ENCODE measurements at places on chromosomes 13 and 19.

DNA sequence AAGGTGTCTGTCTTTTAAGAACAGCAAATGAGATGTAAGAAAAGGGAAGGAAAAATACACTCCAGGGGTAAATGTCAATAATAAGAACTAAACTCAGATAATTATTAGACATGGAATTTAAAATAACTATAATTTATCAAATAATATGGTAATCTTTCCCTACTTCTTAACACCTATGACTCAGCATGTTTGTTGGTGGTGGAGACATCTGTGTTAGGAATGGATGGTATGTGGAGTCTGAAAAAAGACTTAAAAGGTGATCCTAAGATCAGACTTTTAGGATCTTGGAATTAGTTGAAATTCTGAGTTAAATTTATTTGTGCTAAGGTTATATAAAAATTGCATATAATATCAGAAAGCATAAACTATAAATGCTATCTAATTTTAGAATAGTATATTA lies 915.1 kb downstream of the SLITRK5 start:
- DNase-seq = no peak

GRCh38 chr19:29255912-29256311 lies 43.0 kb upstream of the UQCRFS1 start:
- DNase-seq = no peak

DNA sequence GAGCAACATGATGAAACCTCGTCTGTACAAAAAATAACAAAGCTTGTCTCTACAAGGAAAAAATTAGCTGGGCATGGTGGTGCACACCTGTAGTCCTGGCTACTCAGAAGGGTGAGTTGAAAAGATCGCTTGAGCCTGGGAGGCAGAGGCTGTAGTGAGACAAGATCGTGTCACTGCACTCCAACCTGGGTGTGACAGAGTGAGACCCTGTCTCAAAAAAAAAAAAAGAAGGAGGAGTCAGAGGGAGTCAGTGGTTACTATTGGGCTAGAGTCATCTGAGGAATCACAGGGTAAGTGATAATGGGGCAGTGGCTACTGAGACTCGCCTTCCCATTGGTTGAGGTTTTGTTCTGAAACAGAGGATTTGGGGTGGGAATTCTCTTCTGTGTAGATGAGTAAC lies 1.9 kb upstream of the GPI start:
- DNase-seq = no peak

DNA sequence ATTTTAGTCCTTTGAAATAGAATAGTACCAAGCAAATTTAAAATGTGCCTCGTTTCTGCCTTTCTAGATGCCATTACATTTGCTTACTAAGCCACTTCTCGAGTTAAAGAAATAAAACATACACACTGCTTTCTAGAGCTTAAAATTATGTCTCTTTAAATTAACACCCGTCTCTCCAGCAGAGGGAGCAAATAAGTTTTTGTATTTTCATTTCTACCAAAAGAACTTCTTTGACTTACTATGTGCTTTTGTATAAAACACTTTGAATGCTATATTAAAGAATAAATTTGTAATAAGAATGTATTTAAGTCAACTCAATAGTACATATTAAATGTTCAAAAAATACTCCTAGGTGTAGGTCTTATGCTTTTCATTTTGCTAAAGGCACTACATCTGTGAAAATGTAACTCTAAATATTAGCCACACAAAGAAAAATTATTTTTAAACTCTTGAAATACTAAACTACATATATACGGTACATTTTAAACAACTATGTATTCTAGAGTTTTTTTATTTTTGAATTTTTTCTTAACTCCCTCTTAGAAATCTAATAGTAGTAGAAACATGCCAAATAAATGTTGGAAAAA lies 269.3 kb upstream of the MIR17HG start:
- DNase-seq = peak; percentile 14

DNA sequence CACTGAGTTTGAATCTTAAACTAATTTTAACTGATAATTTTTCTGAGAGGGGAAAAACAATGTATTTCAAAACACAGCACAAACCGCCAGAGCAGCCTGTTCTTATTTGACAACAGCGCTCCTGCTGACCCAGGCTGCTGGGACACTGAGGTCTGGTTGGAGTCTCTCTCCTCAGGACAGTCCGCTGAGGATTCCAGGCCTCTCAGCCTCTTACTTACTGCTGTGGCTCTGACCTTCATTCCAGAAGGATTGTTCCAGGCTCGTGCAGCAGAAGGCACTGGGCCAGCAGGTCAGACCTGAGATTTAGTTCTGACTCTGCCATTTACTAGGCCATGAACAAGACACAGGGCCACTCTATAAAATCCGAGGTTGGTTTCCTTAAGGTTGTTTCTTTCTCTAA lies 393.6 kb downstream of the TDRD3 start:
- DNase-seq = no peak

GRCh38 chr19:46181388-46181779 lies 33.3 kb downstream of the IGFL2 start:
- no peak for DNase-seq

DNA sequence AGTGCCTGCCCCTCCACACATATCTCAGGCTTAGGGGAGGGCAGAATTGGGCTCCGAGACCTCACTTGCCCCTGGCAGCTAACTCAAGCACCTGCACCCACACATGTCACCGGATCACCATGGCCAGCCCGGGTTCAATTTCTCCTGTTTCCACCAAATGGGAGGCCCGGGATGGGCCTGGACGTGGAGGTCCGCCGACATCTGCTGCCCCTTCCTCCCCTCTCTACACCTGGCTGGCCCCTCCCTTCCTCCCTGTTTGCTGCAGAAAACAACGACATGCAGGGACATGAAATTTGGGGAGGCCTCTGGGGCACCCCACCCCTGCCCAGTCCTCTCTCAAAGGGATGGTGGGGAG lies 1.3 kb downstream of the PRKD2 start:
- no peak for DNase-seq

DNA sequence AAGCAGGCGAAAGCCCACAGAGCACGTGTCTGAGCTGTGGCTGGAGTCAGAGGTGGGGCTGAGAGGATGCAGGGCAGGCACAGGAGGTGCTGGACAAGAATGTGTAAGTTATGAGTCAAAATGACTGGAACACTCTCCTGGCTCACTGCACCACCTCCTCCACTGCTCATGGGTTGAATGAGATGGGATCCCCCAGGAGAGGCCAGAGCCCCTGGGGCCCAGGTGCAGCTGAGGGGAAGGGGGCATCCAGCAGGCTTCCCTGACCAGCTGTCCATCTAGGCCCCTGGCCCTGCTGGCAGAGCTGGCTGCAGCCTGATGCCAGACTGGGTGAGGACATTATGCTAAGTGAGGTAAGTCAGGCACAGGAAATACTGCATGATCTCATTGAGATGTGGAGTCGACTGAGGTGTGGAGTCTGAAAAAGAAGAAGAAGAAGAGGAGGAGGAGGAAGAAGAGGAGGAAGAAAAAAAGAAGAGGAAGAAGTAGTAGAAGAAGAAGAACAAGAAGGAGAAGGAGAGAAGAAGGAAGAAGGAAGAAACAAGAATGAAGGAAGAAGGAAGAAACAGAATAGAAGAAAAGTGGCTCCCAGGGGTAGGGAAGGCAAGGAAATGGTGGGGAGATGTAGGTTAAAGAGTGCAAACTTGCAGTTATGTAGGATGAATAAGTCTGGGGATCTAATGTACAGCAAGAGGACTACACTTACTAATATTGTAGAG lies 747.4 kb downstream of the UQCRFS1 start:
- DNase-seq = no peak

DNA sequence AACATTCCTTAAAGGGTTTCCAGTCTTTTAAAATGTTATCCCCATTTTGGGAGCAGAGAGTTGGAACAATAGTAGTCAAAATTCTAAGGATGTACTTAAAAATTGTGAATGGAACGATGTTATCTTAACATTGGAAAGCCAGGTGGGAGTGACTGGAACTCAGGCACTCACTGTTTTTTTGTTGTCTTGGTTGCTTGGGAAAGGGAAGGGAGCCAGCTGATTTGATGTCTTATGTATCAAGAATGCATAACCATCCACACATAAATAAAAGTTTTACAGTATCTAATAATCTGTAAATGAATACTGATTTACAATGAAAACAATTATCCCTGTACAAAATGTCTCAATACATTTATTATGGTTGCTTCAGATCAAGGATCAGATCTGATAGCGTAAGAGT lies 88.7 kb downstream of the SLC10A2 start:
- no peak for DNase-seq

DNA sequence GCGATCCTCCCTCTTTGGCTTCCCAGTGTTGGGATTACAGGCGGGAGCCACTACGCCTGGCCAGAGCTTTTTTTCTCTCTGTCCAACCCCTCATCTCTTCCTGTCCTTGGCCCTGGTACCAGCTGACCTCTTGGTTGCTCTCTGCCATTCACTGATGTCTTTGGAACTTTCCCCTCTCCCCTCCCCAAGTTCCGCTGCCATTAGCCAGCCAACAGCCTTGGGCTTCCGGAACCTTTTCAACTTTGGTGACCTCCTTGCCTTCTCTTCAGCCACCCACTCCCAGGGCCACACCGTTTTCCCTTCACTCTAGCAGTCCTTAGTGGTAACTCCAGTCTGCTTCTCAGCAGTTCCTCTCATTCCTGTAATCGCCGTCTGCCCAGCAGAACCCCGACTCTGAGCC lies 4.3 kb downstream of the WTIP start:
- DNase-seq = no peak

DNA sequence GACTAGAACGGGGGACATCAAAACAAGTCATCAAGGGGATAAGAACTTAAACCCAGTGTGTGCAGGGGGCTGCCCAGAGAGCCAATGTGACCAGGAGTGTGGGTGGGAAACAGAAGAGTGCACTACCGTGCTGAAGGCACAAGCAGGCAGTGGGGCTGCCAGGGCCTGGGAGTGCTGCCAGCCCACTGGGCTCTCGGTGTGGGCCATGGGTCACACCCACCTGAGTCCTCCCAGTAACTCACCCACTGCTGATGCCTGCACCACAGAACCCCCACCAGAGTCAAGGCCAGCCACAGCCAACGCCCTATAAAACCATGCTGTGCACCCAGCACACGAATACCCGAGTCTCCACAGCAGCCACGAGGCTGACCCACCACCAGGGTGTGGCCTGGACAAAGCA lies 8.5 kb downstream of the MED26 start:
- DNase-seq = no peak

DNA sequence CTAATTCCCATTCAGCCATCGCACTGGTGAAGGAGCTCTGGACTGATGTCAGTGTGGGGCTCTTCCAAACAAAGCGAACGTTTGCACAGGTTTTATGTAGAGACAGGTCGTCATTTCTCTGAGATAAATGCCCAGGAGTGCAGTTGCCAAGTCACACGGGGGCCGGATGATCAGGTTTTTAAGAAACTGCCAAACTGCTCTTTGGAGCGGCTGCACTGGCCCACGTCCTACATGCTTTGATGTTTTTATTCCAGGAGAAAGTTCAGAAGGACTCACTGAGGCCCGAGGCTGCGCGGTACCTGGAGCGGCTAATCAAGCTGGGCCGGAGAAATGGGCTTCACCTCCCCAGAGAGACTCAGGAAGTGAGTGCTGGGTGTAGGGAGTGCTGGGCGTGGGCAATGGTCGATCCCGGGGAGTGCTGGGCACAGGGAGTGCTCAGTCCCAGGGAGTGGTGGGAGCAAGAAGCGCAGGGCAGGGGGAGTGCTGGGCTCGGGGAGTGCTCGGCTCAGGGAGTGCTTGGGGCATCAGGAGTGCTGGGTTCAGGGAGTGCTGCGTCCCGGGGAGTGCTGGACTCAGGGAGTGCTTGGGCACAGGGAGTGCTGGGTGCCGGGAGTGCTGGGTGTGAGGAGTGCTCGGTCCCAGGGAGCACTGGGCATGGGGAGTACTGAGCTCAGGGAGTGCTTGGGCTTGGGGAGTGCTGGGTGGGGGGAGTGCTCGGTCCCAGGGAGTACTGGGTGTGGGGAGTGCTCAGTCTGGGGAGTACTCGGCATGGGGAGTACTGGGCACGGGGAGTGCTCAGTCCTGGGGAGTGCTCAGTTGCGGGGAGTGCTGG lies 10.7 kb downstream of the THOP1 start:
- no peak for DNase-seq

DNA sequence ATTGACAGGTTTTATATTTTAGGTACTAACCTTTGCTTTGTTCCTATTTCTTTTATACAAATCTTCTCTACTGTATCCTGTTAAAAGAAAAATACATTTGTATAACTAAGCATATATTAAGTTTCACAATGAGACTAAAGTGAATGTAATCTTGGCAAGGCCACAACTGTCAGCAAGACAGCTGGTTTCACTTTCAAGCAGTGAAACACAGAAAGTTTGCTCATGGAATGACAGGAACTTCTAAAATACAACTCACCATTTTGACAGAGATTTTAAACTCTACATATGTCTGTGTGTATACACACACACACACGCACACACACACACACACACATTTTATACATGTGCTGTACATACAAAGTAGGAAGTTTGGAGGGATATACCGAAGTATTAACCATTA lies 53.3 kb downstream of the PARP4 start:
- no peak for DNase-seq

DNA sequence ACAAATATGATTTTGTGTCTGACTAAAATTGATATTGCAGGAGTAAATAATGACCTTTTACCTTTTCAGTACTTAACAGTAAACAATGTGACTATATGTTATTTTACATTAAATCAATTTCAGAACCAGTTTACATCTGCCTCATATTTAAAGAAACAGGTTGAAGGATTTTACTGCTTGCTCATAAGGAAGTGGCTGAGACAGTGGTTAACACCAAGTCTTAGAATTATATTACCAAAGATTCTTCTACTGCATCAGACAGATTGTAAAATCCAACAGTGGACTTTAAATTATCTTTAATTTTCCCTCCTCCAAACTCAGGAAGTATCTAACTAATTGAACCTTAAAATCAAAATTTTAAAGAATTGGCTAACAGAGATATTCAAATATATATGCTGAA lies 1929.9 kb downstream of the PCDH9 start:
- no peak for DNase-seq

DNA sequence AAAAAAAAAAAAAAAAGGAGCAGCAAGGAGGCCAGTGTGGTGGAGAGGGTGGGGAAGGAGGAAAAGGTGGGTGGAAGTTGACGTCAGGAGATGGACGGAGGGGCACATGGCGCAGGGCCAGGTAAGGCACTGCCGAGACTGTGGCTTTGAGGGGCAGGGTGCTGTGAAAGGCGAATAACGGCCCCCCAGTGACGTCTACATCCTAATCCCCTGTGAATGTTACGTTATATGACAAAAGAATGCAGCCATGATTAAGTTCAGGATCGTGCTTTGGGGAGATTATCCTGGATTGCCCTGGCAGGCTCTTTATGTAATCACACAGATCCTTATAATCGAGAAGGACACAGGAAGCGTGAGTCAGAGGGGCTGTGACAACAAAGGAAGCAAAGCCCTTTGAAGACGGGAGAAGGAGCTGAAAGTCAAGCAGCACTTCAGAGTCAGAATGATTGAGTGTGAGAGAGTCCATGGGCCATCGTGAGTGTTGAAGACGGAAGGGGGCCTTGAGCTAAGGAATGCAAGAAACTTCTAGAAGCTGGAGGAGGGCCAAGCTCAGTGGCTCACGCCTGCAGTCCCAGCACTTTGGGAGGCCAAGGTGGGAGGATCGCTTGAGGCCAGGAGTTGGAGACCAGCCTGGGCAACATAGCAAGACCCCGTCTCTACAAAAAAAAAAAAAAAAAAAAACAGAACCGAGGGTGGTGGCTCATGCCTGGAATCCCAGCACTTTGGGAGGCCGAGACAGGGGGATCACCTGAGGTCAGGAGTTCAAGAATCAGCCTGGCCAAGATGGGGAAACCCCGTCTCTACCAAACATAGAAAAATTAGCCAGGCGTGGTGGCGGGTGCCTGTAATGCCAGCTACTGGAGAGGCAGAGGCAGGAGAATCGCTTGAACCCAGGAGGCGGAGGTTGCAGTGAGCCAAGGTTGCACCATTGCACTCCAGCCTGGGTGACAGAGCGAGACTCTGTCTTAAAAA lies 13.8 kb upstream of the CEACAM16 start:
- DNase-seq = no peak
